Right renal pelvis (tissue), 4 donors: ENCODE measurements at places on chromosomes 13 and 19.

- DNase-seq, result no peak
These were observed 290.7 kb downstream of the SPRY2 start for GRCh38 chr13:80050252-80050651.

DNA sequence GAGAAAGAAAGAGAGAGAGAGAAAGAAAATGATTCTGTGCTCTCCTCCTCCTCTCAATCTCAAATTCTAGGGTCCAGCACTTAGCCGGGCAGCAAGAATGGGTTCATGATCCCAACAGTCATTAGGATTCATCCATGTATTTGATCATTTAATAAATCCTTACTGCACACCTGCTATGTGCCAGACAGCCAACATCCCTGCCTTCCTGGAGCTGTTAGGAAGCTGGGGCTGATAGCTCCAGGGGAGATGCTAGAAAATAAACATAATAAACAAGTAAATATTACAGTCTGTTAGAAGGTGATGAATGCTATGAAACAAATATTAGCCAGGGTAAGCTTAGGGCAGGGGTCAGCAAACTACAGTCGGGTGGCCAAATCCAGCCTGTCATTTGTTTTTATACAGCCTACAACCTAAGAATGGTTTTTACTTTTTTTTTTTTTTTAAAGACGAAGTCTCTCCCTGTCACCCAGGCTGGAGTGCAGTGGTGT is 9.9 kb upstream of the ACP7 start:
- no peak for DNase-seq

GRCh38 chr19:29540114-29540513 is 14.3 kb downstream of the VSTM2B start:
- no peak for DNase-seq

GRCh38 chr19:33795370-33796163 is 1.1 kb upstream of the KCTD15 start:
- peak; percentile 82 for DNase-seq

DNA sequence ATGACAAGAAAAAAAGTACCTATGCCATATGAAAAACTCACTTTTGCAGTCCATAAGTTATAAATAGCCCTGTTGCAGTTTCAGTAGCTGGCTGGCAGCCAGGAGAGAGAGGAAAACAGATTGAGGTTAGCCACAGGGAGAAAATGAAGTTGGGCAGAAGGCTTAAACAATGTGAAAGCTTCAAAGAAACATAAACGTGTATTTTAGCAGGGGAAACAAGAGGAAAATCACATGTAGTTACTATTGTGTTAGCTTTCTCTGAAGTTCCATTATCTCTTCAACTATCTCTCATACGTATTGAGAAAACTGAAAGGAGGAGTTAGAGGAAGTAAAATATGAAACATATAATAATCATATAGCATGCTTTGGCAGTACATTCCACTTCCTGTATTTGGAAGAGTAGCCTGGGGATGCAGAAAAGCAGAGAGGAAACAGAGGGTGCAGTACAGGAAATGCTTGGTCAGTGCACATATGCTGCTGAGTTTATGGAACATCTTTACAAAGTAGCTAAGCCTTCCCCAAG is 1551.1 kb downstream of the EFNB2 start:
- DNase-seq, result no peak

DNA sequence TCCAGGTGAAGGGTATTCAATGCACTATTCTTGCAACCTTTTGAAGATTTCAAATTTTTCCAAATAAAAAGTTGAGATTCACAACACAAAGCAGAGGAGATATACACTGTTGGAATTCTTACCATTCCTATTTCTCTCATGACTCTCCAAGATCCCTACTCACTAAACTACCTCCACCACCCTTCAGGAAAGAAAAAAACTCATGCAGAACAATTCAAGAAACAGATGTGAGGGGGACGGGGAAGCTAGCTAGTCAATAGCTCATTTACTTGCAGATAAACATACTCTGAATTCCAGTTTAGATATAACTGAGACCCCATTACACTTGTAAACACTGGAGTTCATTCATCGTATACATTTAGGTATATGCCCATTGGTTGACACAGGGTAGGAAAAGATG is 90.0 kb upstream of the SERP2 start:
- DNase-seq, result no peak

DNA sequence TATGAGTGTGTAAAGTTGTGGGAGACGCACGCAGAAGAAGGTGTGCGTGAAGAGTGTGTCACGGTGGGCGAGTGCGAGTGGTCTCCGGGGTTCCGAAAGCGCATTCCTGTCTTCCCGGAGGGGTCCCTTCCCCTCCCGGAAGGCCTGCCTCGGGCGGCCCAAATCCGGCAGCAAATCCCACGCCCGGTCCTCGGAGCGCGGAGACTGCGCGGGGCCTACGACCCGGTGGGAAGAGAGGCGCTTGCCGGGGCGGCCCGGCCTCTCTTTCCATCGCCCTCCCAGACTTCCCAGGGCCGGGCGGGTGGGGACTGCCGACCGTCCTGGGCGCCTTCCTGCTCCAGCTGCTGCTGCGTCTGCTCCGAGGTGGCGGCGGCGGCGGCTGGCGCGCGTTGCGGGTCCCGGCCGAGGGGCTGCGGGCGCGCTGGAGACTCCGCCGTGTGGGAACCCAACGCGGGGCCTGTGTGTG is 2.1 kb downstream of the ZIC5 start:
- DNase-seq, result no peak

DNA sequence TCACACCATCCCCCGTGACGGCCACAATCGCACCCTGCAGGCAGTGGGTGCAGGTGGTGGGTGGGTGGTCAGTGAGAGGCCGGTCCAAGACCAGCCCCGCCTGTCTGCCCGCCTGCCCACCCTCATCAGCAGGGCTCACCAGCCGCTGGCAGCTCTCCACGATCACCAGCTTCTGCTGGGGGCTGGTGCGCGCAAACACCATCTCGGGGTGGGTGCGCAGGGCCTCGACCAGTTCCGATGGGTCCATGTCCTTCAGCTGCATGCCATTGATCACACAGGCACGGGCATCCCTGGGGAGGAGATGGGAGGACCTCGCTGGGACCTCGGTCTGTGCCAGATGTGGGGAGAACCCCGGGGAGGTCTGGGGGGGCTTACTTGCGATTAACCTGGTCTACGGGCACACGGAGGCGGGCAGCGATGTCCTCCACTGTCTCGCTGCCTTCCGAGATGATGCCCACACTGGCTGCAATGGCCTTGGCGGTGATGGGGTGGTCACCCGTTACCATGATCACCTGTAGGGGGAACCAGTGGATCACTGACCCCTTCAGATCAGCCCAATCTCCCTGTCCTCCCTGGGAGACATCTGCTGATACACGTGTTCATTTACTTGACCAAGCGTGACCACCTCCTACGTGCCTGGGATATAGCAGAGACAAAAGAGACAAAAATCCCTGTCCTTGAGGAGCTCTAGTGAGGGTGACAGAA is 8.0 kb downstream of the ATP4A start:
- DNase-seq, result no peak

- peak; percentile 16 for DNase-seq
These were observed 11.6 kb downstream of the NFILZ start for GRCh38 chr19:8641908-8642547.

DNA sequence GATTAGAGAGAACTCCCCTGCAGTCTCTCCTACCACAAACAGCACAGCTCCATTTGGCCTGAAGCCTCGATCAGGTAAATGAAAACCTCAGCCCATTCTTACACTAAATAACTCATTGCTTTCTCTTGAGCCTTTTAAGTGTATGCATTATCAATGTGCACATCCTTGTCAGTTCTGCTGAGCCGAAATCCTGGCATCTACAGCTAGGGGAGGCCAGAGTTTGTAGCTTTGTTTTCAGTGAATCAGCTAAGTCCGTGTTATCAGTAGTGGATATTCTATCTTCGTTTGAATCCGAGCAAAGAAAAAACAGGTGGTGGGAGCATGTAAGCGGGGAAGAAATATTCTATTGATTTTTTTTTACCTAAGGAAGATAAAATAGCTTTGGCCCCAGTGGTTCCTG is 84.4 kb downstream of the ESD start:
- no peak for DNase-seq

DNA sequence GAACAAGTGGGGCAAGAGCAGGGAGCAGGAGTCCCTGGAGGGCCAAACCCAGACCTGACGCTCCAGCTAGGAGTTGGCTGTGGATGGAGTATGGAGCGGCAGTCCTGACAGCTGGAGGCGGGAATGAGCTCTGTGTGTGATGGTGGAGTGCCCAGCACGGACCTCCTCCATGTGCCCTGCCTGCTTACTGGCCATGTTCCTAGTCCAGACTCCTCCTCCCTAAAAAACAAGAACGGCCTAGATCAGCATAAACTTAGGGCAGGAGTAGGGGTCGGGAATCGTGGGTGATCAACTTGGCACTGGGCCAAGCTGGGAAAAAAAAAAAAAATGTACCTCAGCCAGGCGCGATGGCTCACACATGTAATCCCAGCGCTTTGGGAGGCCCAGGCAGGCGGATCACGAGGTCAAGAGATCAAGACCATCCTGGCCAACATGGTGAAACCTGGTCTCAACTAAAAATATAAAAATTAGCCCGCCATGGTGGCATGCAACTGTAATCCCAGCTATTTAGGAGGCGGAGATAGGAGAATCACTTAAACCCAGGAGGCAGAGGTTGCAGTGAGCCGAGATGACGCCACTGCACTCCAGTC is 29.5 kb downstream of the LTBP4 start:
- DNase-seq, result no peak

DNA sequence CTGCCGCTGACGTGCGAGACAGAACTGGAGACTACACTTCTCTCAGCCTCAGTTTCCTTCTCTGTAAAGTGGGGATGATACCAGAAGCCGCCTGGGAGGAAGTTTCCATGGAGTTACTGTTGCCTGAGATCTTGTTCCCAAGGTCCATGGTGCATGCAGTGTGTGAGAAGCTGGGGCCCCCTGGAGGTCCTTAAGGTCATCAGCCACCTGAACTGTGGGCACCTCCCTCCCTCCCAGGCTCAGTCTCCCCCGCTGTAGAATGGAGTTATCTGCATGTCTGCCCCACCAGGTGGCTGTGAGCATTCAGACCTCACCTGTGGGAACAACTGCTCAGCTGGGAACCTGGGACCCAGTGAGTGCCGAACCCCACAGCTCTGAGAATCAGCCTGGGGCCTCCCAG is 2.7 kb downstream of the CRX start:
- DNase-seq, result no peak

GRCh38 chr19:7395360-7396066 is 46.8 kb downstream of the ARHGEF18 start:
- DNase-seq, result no peak
